Neural progenitor cell (in vitro differentiated cells): ENCODE measurements at places on chromosomes 16 and 17. TPM values are rescaled to one million over a fixed set of nuclear protein-coding genes. Genes with fewer than 3 reads are reported as not detected.

The KRT20 gene
- not detected in 2 replicates for total RNA-seq

The C17orf107 gene
- total RNA-seq, result 1.1 and 2.3 TPM in 2 replicates

The KRTAP9-8 gene
- not detected in 2 replicates for total RNA-seq

The DPEP2 gene
- not detected in 2 replicates for total RNA-seq

The RNF112 gene
- 0.86 and 1.8 TPM in 2 replicates for total RNA-seq

The KRT25 gene
- total RNA-seq, result not detected in 2 replicates

The TP53TG3B gene
- not detected in 2 replicates for total RNA-seq

The MYH11 gene
- 0.07 and 0.25 TPM in 2 replicates for total RNA-seq

The SULT1A4 gene
- 1.1 TPM in 1 of 2 replicates, not detected in the other for total RNA-seq

The ITGAE gene
- 33.7 and 47.5 TPM in 2 replicates for total RNA-seq

The PRR29 gene
- total RNA-seq, result 0.95 and 1.5 TPM in 2 replicates

The FOXN1 gene
- total RNA-seq, result not detected in 2 replicates

The OXLD1 gene
- total RNA-seq, result 11.9 and 51.4 TPM in 2 replicates

The SLC6A2 gene
- not detected in 2 replicates for total RNA-seq

The SECTM1 gene
- total RNA-seq, result 0.12 TPM in 1 of 2 replicates, not detected in the other

The ZP2 gene
- total RNA-seq, result not detected in 2 replicates

The DNASE1L2 gene
- total RNA-seq, result 0.21 and 1.6 TPM in 2 replicates

The MYL4 gene
- total RNA-seq, result 0.37 and 0.93 TPM in 2 replicates

The TMEM256 gene
- 72.0 and 152 TPM in 2 replicates for total RNA-seq

The CIBAR2 gene
- 0.43 TPM in 1 of 2 replicates, not detected in the other for total RNA-seq

The ASPSCR1 gene
- 13.1 and 40.9 TPM in 2 replicates for total RNA-seq

The CCDC154 gene
- 0.28 TPM in 1 of 2 replicates, not detected in the other for total RNA-seq

The KIF2B gene
- not detected in 2 replicates for total RNA-seq

The KRTAP4-4 gene
- total RNA-seq, result not detected in 2 replicates

The RDM1 gene
- total RNA-seq, result 22.8 and 28.8 TPM in 2 replicates

The CNTROB gene
- 21.2 and 48.8 TPM in 2 replicates for total RNA-seq

The SPN gene
- 0.02 and 0.25 TPM in 2 replicates for total RNA-seq

The SPATA2L gene
- total RNA-seq, result 7.6 and 13.2 TPM in 2 replicates

The EPN3 gene
- total RNA-seq, result 0.09 and 0.24 TPM in 2 replicates

The ZNF200 gene
- total RNA-seq, result 9.4 and 10.1 TPM in 2 replicates

The CACNG1 gene
- total RNA-seq, result not detected in 2 replicates

The HSF5 gene
- total RNA-seq, result 0.03 TPM in 1 of 2 replicates, not detected in the other

The CDRT15 gene
- total RNA-seq, result not detected in 2 replicates

The RNFT1 gene
- 15.8 and 20.5 TPM in 2 replicates for total RNA-seq

The QRICH2 gene
- total RNA-seq, result 1.7 and 2.3 TPM in 2 replicates

The COTL1 gene
- 46.9 and 93.7 TPM in 2 replicates for total RNA-seq

The CCDC92B gene
- 0.17 and 0.77 TPM in 2 replicates for total RNA-seq

The ACLY gene
- total RNA-seq, result 221 and 273 TPM in 2 replicates

The CCDC200 gene
- total RNA-seq, result not detected in 2 replicates

The MAP1LC3B gene
- total RNA-seq, result 32.5 and 39.1 TPM in 2 replicates

The HSPB9 gene
- 0.12 and 0.65 TPM in 2 replicates for total RNA-seq

The ZC3H7A gene
- 33.8 and 82.6 TPM in 2 replicates for total RNA-seq

The SERPINF2 gene
- total RNA-seq, result 0.59 TPM in 1 of 2 replicates, not detected in the other

The TBX21 gene
- 0.12 TPM in 1 of 2 replicates, not detected in the other for total RNA-seq

The KRTAP1-1 gene
- not detected in 2 replicates for total RNA-seq

The SLC13A2 gene
- total RNA-seq, result not detected in 2 replicates

The PPP1R27 gene
- 0.12 TPM in 1 of 2 replicates, not detected in the other for total RNA-seq

The ARHGAP44 gene
- total RNA-seq, result 8.7 and 10.6 TPM in 2 replicates

The RBL2 gene
- 44.9 and 58.1 TPM in 2 replicates for total RNA-seq

The CDH5 gene
- 0.25 TPM in 1 of 2 replicates, not detected in the other for total RNA-seq
